T follicular helper cell (primary cell): ENCODE measurements at places on chromosomes 5 and 9.

GRCh38 chr9:131669269-131670157, 70.4 kb downstream of the RAPGEF1 start:
- DNase-seq: no peak

GRCh38 chr9:115498303-115498702, 380.3 kb upstream of the TNC start:
- DNase-seq: no peak

DNA sequence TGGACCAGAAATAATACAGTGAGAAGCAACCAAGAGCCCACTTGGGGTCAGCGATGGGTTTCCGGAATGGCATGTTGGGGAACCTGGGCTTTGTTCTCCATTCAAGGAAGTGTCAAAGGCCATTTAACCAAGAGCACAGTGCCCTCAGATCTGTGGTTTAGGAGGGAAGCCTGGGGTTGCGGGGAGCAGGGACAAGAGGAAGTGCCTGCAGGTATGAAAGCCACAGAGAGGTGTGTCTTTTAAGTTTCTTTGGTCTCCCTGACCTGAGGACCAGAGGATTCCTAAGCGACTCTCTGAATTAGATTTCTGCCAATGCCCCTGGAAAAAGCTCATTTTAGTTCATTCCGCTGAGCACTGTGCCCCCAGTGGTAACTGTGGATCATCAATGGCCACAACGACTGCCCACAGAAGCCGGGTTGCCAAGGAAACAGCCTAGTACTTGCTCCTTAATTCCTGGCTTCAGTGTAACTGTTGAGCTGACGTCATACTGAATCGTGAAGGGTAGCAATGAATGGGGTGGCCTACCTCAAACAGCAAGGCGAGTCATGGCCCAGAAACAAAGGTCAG, 107.3 kb upstream of the SPIN1 start:
- no peak for DNase-seq

- no peak for DNase-seq
These were observed 2.0 kb downstream of the PROP1 start for GRCh38 chr5:177994063-177994462.

- DNase-seq: no peak
These were observed 11.8 kb upstream of the SEC16A start for GRCh38 chr9:136494531-136495215.

DNA sequence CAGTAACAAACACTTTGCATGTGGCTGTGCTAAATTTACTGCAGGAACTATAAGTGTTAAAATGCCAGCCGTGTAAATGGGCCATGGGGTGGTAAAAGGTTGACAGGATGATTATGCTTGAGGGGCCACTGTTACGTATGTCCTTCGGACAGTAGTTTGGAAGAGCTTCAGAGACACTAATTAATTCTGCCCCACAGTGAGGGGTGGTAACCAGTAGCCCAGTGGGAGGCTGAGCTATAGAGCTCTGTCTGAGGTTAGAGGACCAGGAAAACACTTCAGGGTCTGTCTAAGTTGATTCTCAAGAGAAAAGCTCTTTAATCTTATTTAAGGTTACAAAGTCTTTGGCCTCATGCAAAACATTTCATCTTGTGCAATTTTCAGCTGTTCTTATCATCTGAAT, 176.6 kb downstream of the DMRTA1 start:
- DNase-seq: no peak

- DNase-seq: no peak
These were observed 60.6 kb downstream of the PGM5 start for GRCh38 chr9:68416936-68417564.

DNA sequence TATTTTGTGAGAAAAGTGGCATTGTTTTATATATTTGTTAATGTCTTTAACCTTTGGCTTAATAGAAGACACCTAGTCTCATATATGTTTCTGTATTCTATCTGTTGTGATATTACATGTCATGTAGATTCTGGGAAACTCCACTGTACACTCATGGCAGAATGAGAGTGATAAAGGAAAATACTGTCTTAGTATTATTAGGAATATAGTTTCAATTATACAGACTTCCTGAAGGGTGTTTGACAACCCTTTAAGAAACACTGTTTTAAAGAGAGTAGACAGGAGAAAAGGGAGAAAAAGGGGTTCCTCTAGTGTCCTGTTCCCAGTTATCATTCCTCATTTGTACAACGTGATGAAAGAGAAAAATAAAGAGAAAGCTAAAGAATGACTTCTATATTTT, 42.1 kb upstream of the SPEF2 start:
- no peak for DNase-seq

DNA sequence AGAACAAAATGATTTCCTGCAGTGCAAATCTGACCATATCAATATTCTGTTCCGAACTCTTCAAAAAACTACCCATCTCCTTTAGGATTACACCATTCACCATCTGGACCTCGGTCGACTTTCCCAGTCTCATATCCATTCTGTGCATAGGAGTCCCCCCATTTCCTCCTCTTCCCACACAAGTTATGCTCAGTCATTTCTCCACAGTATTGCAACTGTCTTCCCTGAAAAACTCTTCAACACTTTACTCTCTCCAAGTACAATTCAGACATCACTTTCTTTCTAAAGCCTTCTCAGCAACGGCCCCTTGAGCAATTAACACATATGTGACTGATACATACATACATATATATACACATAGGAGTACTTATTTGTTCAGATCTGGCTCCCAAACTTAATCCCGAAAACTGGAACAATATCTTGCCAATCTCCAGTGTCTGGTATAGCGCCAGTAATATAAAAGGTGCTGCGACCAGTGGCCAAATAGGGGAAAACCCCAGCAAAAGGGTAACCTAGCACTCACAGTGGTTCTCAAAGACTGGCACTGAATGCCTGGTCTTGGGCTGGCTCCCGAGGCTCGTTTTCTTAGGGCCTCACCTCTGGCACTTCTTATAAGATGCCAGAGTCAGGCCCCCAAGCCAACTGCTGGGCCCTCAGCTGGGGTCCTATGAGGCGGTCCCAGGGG, 629 bp downstream of the ZBTB26 start:
- DNase-seq: no peak

- no peak for DNase-seq
These were observed 109.5 kb downstream of the MYO10 start for GRCh38 chr5:16826379-16827125.

GRCh38 chr9:75167281-75167680, 79.0 kb downstream of the OSTF1 start:
- no peak for DNase-seq

DNA sequence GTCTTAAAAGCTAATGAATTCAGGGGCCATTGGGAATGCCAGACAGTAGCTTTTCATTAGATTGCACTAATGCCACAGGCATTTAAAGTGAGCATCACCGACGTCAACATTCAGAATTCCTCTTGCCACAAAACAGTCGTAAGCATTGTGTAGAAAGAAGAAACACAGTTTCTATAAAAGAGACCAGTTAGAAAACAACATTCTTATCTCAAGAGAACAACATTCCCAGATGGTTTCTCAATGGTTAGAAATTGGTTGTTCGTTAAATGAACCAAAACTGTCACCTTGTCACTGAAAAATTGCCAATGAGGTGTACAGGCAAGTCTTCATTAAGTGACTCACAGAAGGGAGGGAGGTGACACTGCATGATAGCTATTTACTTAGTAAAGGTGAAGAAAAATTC, 401.6 kb upstream of the PRR16 start:
- DNase-seq: no peak

DNA sequence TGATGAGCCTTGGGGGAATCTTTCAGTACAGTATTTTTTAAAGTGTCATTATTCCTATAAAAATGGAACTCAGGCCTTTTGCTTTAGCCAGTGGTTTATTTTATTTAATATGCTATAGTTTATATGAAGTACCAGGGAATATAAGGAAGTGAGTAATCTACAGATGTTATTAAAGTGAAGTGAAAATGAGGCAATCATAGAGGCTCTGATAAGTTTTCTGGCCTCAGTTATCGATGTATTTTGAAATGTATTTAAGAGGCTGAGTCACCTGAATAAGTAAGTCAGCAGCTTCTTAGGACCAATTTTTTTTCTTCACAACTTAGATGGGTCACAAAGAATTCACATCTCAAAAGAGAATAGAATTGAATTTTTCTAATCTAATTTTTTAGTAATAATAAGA, 829.0 kb downstream of the DNAH5 start:
- no peak for DNase-seq

DNA sequence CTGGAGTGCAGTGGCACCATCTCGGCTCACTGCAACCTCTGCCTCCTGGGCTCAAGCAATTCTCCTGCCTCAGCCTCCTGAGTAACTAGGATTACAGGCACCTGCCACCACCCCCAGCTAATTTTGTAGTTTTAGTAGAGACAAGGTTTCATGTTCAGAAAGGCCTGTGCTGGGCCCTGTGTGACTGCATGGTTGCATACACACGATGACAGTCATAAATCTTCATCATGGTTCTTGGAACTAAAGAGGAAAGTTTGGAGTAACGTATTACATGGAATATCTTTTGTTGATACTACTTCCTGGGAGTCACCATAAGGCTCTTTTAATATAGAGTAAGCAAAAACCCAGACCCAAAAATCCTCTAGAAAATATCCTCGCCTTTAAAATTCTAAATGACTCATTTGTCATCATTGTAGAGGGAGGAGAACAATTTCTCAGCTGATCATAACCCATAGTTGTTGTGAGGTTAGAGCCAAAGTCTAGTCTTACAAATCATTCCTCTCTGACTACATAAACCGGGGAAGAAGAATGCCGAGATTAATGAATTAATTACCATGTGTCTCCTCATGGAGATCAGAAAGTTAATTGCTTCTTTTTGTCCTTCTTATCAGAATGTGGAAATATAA, 47.0 kb downstream of the KLF9 start:
- no peak for DNase-seq

- DNase-seq: no peak
These were observed 494.9 kb downstream of the PSAT1 start for GRCh38 chr9:78791779-78792178.

DNA sequence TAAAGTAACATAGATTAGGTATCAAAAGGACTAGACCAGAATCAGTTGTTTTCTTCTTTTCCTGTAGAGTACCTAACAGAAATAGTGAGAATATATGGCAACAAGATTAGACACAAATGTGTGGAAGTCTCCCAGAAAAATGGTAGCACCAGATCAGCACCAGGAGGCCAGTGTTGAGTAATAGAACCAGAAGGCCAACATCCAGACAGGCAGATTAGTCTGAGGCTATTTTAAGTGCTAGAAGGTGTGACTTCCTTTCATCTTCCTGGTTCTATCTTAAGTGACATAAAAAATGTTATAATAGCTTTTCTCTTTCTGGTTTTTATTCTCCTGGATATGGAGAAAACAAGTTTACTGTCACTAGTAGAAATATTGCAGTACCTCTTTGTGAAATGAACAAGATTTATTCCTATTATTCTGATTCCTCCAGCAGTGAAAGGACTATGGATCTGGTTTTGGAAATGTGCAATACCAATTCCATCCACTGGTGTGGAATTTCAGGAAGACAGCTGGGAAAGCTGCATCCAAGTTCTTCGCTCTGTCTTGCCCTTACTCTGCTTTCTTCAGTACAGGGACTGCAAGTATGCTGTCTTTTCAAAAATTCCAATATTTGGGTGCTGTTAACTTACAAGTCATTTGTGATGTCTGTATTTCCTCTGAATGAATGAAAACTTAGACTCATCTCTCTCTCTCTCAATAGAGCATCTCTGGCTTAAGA, 39.1 kb downstream of the SHLD3 start:
- no peak for DNase-seq

- no peak for DNase-seq
These were observed 27.0 kb downstream of the PRDM6 start for GRCh38 chr5:123116058-123116457.
